Fibroblast of villous mesenchyme (primary cell): ENCODE measurements at places on chromosomes 2 and 18.

GRCh38 chr2:10520154-10520553, 72.0 kb upstream of the ODC1 start:
- no peak for DNase-seq

- no peak for DNase-seq
These were observed 132.0 kb downstream of the CALCRL start for GRCh38 chr2:187316040-187316439.

GRCh38 chr18:55522011-55522410, 66.0 kb downstream of the TCF4 start:
- peak; percentile 30 for DNase-seq

DNA sequence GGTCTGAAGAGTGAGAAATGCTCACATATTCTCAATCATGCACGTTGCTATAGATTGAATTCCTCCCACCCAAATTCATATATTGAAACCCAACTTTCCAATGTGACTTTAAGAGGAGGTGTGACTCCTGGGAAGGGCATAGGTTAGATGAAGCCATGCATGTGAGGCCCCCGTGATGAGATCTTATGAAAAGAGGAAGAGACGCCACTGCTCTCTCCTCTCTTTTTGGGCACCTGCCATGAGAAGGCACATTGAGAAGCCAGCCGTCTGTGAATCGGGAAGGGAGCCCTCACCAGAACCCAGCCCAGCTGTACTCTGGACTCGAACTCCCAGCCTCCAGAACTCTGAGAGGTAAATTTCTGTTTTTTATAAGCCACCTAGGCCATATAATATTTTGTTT, 842.6 kb upstream of the SALL3 start:
- DNase-seq, result no peak
